ENCODE measurements at places on chromosomes 11 and 22.

DNA sequence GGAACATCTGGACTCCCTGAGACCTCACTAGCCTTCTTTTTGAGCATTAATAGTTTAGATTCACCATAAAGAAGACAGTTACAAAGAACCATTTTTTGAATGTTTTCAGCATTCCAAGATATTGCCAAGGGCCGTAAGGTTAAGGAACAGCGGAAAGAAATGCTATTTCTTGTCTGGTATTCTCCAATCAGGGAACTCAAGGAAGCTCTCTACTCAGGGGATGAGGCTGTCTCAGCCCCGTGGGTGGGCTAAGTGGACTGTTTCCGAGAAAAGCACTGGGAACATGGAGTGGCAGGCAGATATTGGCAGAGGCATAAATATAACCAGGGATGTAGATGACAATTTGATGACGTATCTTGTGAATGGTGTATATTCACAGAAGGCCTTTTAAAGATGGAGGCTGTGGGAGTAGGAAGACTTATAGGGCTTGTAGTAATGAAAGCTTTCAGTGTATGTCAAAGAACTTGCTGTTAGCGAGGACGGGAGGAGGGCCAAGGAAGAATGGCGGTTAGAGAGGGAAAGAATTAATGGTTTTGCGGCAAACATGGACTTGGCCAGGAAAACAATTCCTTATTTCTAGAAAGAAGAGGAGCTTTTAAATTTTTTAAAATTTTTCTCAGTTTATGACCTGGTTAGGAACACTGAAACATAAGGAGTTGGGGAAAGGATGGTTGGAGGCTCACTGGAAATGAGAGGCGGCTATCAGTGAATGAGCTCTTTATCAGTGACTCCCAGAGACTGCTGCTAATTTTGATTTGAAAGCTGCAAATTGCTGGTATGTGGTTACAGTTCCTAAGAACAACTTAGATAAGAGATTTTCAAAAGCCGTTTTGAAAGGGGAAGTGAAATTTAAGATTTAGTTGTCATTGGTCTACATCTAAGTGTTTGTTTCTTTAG is 64.6 kb downstream of the ST3GAL4 start:
- DNase-seq, result no peak

GRCh38 chr11:88579466-88579865 is 241.9 kb upstream of the CTSC start:
- DNase-seq, result no peak

- no peak for DNase-seq
Measured at GRCh38 chr11:72218251-72218745, 1.7 kb downstream of the FOLR2 start.

DNA sequence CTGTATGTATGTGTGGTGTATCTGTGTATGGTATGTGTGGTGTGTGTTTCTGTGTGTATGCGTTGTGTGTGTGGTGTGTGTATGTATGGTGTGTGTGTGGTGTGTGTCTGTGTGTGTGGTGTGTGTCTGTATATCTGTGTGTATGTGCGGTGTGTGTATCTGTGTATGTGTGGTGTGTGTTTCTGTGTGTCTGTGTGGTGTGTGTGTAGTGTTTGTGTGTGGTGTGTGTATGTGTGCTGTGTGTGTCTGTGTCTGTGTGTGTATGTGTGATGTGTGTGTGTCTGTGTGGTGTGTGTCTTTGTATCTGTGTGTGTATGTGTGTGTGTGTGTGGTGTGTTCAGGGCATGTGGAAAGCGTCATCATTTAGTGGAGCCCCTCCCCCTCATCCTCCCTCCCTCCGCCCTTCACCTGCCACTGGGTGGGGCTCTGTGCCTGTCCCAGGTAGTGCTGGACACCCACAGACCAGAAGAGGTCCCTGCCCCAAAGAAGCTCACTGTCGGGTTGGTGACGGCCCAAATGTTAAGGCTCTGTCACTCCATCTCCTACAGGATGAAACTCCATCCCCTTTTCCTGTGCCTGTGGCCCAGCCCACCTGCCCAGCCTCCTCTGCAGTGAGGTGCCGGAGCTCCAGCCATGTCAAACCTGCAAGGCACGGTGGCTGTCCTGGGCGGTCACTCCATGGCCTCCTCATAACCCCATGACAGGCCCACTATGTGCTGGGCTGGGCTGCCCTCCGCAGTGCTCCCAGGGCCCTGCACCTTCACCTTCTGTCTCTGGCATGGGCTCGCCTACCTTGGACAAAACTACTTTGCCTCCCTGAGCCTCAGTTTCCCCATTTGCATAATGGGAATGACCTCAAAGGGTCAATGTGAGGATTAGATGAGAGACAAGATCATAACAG is 23.4 kb upstream of the SHISAL1 start:
- DNase-seq, result no peak

DNA sequence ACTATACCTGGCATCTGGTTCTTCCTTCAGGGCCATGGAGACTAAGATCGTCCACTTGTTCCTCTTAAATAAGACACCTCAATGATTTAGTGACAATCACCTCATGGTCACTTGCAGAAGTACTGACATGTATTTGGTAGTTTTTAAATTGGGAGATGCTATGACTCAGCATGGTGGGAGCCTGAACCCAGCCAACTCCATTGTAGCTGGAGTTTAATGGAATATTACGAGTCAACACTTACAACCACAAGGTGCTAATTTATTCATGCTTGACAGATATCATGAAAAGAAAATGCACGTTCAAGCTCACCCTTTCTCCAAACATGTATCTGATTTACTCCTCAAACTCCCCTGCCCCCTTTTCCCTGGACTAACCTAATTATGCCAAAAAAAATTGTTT is 16.6 kb upstream of the APOL3 start:
- DNase-seq, result no peak

GRCh38 chr11:121129362-121130340 is 28.6 kb downstream of the TECTA start:
- no peak for DNase-seq
